H9 (cell line): ENCODE measurements at places on chromosomes 6 and 20. TPM values are rescaled to one million over a fixed set of nuclear protein-coding genes. Genes with fewer than 3 reads are reported as not detected.

Gene MUC22
- not detected in 2 replicates for total RNA-seq

Gene ADGB
- not detected in 2 replicates for total RNA-seq

GRCh38 chr20:49356676-49357075 is 78.8 kb upstream of the ZNFX1 start:
- DNase-seq: no peak

- no peak for DNase-seq
Measured at GRCh38 chr6:30066082-30066481, 916 bp upstream of the PPP1R11 start.

- DNase-seq: no peak
Measured at GRCh38 chr20:40305303-40305702, 383.7 kb downstream of the MAFB start.

DNA sequence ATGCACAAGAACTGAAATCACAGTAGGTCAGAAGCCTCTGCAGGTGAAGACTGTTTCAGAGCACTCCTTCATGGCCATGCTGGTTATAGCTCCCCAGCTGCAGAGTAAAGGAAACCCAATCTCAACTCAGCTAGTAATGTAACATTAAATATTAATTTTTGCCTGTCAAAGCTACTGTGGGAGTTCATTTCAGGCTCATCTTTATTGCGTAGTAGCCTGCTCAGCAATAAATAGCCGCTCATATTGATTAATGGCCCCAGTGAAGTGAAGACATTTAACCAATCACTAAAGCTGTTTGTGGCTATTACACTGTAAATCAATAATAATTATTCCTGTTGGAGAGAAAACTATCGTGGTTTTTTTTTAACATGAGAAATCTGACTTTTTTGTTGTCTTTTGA is 101.7 kb downstream of the FRK start:
- DNase-seq: no peak

- DNase-seq: no peak
Measured at GRCh38 chr20:11144114-11144950, 470.5 kb upstream of the JAG1 start.

DNA sequence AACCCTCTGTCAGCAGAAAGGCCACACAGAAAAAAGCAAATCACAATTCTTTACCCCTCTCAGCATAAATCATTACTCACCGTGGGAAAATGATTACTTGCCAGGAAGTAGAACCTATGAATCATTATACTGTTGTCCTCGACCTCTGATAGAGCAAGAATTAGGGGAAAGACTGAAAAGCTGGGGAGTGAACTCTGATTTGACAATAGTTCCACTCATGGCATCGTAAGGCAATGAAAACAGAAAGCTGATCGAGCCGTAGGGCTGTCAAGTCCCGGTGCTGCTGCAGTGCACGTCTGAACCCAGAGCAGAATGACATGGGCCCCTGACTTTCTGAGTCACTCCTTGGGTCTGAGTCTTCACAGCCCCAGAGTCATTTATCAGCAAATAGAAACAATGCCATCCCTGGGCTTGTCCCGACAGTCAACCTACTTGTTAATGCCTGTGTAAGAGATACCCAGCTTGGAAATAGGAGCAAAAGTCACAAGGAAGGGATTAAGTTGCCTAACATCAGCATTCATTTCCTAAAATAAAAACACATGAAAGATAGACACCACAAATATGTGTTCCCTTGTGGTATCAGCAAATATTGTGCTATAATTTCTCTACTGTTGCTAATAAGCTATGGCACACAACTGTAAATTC is 224.8 kb upstream of the MARCKS start:
- DNase-seq: no peak

- DNase-seq: no peak
Measured at GRCh38 chr20:22924046-22924737, 110.9 kb upstream of the SSTR4 start.

GRCh38 chr6:128491610-128492206 is 28.7 kb downstream of the PTPRK start:
- no peak for DNase-seq

GRCh38 chr6:143952060-143952778 is 55.8 kb downstream of the PLAGL1 start:
- DNase-seq: no peak

GRCh38 chr20:3349786-3350185 is 57.7 kb downstream of the DNAAF9 start:
- no peak for DNase-seq

GRCh38 chr6:87333033-87333432 is 4.0 kb upstream of the GJB7 start:
- DNase-seq: no peak
